CD4-positive, alpha-beta T cell treated with Interferon gamma for 1 hour (primary cell): ENCODE measurements at places on chromosomes 16 and 17.

GRCh38 chr16:81700071-81700779 is 78.9 kb upstream of the PLCG2 start:
- DNase-seq = no peak

GRCh38 chr16:27598931-27599565 is 49.1 kb downstream of the KATNIP start:
- DNase-seq = no peak

- DNase-seq = no peak
These were observed 18.7 kb downstream of the HLF start for GRCh38 chr17:55283256-55283965.

DNA sequence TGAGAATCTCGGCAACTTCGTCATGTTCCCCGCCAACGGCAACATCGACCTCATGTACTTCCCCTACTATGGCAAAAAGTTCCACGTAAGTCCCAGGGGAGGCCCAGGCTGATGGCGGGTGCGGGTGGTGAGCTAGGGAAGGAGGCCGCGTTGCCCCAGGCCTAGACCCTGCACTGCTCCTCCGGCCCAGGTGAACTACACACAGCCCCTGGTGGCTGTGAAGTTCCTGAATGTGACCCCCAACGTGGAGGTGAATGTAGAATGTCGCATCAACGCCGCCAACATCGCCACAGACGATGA is 4.8 kb downstream of the ATP1B2 start:
- no peak for DNase-seq

DNA sequence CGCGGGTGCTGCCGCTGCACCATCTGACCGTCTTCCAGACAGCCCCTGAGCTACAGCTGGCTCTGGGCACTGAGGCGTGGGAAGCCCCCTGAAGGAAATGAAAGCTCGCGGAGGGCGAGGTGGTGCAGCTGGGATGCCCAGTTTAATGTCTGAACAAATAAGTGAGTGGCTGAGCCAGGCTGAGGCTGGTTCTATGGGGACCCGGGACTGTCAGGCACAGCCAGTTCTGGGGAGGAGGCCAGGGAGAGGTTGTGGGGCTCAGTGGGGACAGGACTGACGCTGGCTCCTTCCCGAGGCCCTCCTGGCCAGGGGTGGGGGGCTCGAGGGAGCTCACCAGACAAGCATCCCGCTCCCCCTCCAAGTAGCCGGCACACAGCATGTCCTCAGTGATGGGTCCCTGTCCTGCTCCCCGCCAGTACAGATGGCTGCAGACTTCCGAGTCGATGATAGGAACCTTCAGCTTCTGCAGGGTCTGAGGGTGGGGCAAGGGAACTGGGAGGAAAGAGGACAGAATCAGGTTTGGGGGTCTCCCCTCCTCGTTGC is 4.4 kb downstream of the PRSS22 start:
- DNase-seq = no peak

DNA sequence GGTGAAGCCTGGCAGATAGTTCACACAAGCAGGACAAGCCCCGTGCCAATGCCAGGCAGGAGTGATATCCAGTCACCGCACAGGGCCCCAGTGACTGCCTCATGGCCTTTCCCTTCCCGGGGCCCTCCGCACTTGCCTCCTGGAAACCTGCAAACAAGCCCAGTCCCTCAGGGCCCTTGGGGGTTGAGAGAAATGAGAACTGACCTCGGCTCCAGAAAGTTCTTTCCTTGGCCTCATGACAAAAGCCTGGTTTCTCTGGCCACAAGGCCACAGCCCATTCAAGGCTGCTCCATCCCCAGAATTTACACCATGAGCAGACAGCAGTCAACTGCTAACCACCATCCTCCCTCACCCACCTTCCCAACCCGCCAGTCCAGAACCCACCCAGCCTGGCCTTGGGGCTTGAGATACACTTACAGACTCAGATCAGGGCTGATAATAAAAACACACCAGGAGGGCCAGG is 77.6 kb downstream of the CCDC182 start:
- no peak for DNase-seq

- peak; percentile 46 for DNase-seq
These were observed 105.2 kb downstream of the RPTOR start for GRCh38 chr17:80649672-80650330.

GRCh38 chr16:53708490-53708889 is 4.5 kb downstream of the FTO start:
- no peak for DNase-seq

DNA sequence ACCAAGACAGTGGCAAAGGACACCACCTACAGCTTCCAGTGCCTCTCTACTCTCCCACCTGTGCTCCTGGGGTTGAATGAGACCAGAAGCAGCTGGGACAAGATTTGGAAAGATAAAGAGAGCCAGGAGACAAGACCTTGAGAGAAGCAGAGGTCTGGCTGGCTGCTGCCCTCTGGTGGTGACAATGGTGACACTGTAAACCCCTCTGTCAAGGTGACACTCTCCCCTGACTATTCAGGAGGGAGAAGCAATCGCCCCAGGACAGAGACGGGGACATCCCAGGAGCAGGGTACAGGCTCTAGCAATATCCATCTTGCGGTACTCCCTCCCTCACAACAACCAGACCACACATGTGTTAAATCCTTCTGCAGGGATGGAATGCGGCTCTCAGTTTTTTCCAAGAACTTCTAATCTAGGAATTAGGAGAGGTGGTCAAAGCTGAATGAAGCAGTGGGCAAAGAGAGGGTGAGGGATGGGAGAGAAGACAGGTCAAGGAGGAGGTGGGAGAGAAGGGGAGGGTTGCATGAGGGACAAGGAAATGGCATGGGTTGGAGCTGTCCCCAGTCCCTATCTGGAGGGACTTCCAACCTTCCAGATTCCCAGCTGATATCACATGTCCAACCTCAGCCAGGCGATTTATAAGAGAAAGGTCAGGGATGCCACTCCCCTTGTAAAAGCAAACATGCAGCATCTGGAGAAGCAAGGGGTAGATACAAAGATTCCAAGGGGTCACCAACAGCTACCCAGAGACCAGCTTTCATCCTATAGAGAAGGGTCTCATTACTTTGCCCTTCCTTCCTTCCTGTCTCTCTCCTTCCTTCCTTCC is 2.9 kb downstream of the PHOSPHO1 start:
- DNase-seq = peak; percentile 73

- no peak for DNase-seq
These were observed 188.0 kb upstream of the FOXF1 start for GRCh38 chr16:86322283-86322682.

DNA sequence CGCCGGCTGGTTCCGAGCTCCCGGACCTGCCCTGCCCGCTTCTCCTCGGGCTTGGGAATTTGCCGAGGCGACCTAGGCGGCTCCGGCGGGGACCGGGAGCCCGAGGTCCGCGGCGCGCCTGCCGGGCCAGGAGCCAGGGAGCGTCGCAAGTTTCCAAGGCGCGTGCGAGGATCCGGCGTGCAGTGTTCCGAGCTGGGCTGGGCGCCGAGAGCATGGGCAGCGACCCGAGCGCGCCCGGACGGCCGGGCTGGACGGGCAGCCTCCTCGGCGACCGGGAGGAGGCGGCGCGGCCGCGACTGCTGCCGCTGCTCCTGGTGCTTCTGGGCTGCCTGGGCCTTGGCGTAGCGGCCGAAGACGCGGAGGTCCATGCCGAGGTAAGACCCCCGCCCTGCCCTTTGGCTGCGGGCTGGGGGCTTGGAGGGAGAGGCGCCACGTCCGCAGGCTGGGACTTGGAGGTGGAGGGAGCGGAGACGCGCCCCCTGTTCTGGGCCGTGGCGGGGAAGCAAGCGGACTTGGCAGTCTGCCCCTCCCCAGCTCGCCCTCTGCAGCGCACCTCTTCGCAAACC is 668 bp downstream of the MMP15 start:
- no peak for DNase-seq

GRCh38 chr16:4385789-4386450 is 14.3 kb downstream of the VASN start:
- DNase-seq = no peak

DNA sequence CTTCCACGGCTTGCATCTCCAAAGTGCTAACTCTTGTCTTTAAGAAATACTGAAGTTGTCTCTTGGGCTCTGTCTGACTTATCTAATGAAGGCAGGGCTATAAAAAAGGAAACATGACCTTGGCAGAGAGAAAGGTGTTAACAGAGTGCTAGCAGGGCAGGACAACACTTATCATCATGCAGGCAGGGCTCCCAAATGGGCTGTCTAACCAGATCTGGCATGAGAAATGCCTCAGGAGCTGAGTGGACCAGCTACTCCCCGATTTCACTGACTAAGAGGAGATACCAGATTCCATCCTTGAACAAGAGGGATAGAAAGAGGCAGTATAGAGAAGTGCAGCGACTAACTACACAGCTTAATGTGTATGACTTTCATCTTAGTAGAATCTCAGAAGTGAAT is 32.6 kb downstream of the PMP22 start:
- DNase-seq = no peak

DNA sequence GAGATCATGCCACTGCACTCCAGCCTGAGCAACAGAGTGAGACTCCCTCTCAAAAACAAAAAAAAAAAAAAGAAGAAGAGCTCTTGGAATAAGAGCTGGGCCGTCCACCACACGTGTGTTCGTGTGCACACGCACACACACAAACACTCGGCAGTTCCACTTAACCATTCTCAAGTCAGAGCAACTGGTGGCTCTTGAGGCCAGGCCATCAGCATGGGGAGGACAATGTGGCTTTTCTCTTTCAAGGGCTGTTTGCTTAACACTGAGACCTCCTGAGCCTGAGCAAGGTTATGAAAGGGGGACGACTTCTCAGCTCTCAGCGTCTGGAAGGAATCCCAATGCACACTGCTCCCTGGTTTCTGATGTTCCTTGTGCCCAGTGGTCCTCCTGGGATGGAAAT is 444.9 kb downstream of the SOX9 start:
- no peak for DNase-seq

- no peak for DNase-seq
These were observed 906 bp upstream of the CARMIL2 start for GRCh38 chr16:67644038-67644437.

DNA sequence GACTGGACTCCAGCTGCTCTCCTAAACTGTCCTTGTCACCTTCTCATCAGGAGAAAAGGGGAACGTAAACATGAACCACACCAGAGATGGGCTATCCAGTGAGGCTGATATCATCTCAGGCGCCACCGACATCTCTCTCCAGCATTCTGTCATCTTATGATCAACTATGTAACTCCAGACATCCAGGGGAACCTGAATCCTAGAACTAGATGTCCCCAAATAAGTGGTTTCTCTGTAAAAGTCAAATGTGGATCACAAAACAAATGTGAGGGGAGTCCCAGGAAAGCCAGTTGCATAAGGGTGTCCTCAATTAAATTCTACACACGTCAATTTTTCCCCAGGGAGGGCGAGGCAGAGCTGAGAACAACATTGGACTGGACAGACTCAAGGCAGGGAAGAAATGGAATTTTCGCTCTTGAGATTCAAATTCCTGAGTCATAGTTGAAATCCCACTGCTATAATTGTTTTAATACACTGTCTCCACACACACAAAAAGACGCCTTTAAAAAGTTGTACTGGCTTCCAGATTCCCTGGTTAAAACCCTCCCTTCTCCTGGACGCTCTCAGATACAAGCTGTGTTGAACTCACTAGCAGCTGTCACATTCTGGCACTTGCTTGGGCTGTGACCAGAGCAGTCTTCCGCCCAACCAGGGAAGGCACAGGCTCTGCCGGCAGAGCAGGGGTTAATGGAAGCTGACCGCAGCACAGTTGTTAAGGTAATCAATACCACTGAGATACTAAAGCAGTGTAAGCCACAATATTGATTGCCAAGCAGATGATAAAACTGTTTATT is 62.6 kb downstream of the ZFHX3 start:
- no peak for DNase-seq

GRCh38 chr16:55002419-55002818 is 71.8 kb downstream of the IRX5 start:
- DNase-seq = no peak

DNA sequence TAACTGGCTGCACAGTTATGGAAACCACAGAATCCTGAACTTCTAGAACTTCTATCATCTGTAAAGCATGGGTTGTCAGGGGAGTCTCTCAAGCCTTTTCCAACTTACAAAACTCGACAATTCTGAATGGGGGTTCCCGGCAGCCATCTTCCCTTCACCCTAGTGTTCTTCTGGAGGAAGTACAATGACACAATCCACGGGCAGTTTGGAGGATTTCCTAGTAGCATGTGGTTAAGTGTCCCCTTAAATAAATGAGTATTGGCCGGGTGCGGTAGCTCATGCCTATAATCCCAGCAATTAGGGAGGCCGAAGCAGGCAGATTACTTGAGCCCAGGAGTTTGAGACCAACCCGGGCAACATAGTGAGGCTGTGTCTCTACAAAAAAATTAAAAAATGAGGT is 2.1 kb downstream of the SLC16A6 start:
- peak; percentile 48 for DNase-seq

- DNase-seq = no peak
These were observed 5.6 kb downstream of the C16orf89 start for GRCh38 chr16:5060073-5060641.

GRCh38 chr16:88012360-88012759 is 61.1 kb downstream of the BANP start:
- no peak for DNase-seq

GRCh38 chr16:48536614-48537200 is 73.3 kb downstream of the N4BP1 start:
- no peak for DNase-seq
